ENCODE measurements at places on chromosomes 5 and 9.
A peak's percentile ranks its signal among the peaks of the same experiment; 100 is the strongest.

- H3K4me1 ChIP-seq = peaks cover 11% of the 10 kb centered on the region
- DNase-seq = no peak
- no peak overlapping the region for H3K4me3 ChIP-seq
Observed at GRCh38 chr9:3760031-3760430, 234.2 kb upstream of the RFX3 start.

DNA sequence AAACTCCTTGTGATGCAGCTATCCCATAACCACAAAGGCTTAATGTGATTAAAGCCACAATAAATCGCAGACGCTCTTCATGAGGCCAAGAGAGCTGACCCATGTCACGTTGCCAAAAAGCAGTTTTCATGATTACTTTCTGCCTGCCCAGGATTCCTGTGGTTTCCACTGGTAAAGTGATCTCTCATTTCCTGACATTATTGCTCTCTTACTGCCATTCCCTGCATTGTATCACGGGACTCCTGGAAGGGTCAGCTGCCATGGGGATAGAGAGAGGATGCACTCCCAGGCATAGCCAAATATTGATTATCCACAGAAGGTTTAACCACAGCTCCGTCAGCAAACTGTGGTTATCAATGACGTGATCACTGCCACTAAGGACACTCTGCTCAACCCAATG lies 103.8 kb upstream of the SLC1A3 start:
- no peak for DNase-seq
- H3K4me1 ChIP-seq = no peaks in the 10 kb centered on the region
- peaks cover 7% of the 10 kb centered on the region for H3K27me3 ChIP-seq
- no peak overlapping the region for H3K27ac ChIP-seq
- H3K36me3 ChIP-seq = no peaks in the 10 kb centered on the region

GRCh38 chr5:116504593-116505166 lies 69.9 kb downstream of the SEMA6A start:
- peaks cover 1% of the 10 kb centered on the region for H3K36me3 ChIP-seq
- H3K4me3 ChIP-seq = no peak overlapping the region
- no peak for DNase-seq
- no peaks in the 10 kb centered on the region for H3K27me3 ChIP-seq

- H3K27me3 ChIP-seq = no peaks in the 10 kb centered on the region
- DNase-seq = no peak
- peak overlapping the region; percentile 40 for H3K27ac ChIP-seq
- H3K4me3 ChIP-seq = peak overlapping the region; percentile 83
- H3K36me3 ChIP-seq = peaks cover 27% of the 10 kb centered on the region
Observed at GRCh38 chr9:123927625-123928532, 2.0 kb downstream of the DENND1A start.

DNA sequence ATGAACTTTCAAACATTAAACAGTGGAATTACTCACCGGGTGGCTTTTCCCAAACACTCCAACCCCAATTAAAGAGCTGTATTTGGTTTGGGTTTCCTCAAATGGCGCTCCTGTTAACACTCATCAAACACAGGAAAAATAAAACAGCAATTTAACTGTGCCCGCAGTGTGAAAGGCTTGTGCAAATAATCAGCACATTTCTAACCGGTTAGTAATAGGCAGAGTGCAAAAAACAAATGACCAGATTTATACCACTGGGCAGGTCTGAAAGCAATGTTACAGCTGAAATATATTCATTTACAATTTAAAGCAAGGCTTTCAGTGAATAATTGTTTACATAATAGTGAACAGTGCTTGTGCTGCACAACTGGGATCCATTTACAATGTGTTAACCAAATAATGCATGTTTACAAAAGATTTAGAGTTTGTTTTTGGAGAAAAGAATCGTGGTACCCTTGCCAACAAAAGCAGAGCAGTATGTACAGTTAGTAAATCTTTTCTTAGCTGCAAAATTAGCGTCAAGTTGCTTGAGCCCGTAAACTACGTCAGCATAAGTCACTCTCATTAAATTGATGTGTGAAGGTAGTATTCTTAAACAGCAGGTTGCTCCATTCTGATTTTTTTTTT lies 662.9 kb upstream of the ZNF608 start:
- H3K27me3 ChIP-seq = no peaks in the 10 kb centered on the region
- no peak overlapping the region for H3K4me3 ChIP-seq
- no peak for DNase-seq
- peaks cover 9% of the 10 kb centered on the region for H3K4me1 ChIP-seq
- H3K27ac ChIP-seq = no peak overlapping the region

DNA sequence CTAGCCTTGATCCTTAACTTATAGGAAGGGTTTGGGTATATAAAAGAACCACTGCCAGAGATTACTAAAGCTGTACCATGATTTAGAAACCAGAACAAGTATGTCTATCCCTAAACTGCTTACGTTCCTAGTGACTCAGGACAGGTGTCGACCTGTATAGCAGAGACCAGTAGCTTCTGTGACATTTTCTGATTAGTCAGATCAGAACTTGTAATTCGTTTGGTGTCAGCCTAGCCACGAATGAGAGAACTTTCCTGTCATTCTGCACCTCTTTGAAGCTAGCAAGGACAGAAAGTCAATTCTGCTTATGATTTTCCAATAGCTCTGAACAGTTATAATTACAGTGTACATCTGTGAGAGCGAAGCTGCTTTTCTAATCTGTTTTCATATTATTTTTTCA lies 39.5 kb downstream of the PRKACG start:
- DNase-seq = peak; percentile 33
- H3K27ac ChIP-seq = peak overlapping the region; percentile 13
- H3K27me3 ChIP-seq = no peaks in the 10 kb centered on the region
- peaks cover 27% of the 10 kb centered on the region for H3K4me1 ChIP-seq
- no peak overlapping the region for H3K4me3 ChIP-seq

DNA sequence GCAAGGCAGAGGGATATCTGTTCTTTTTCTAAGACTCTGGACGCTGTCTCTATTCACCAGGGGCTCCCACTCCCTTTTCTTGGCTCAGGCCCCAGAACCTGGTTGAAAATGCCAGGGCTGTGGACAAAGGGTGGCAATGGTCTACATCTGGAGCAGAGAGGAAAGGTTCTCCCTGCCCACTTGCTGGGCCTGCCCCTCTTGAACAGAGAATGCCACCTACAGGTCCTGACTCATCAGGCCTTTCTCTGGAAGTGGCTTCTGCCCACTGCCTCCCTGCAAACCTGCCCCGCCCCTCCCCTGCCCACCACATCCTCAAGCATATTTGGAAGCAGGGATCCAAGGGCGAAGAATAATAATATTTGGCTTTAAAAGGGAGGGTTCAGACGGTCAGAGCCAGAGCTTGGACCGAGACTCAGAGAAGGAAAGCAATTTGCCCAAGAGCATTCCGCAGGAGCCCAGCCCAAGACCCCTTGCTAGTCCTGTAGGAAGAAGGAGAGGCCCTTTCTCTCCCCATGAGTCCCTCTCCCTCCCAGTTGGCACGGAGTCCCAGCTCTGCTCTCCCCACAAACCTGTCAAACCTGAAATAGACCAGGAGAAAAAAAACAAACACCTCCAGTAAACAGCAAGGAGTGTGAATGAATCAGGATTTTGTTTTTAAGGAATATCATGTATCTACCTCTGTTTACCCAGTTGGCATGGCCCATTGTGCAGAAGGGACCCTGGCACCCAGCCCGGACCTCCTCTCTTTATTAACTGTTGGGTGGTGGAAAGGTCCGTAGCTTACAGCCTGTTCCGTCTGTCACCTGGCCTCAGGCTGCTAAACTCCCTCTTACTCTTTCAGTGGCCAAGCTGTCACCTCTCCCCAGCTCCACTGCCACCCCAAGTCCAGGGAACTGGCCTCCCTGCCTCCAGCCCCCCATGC lies 37.7 kb upstream of the STXBP1 start:
- H3K4me1 ChIP-seq = peaks cover 34% of the 10 kb centered on the region
- H3K27ac ChIP-seq = no peak overlapping the region

DNA sequence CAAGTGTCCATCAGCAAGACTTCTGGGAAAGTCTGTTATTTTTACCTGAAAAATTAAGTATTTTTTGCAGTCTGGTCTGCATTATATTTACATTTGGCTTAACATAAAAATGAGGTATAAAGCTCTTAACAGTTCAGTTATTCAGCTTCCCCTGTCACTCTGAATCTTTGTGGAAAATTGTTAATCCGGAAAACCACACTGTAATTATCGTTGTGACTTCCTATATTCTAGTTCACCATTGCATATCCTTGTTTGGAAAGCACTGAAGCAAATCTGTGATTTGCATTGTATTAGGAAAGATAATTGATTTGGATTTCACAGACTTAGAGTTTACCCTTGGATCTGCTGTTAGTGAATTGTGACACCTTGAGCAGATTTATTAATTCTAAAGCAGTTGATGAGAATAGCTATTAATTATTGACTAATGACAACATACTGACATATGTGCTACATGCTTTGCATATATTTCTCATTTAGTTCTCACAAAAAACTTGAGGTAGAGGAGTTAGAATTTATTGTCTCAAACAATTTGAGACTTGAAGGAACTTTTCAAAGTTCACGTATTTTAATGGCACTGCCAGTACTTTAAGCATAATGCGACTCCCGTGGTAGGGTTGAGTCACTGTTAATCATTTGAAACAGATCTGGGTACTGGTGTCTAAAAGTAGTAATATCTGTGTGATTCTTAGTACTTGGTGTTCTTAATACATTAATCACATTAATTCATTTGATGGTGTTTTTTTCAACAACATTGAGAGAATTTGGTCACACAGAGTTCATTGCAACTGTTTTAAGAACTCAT lies 71.8 kb upstream of the LRRC70 start:
- no peak overlapping the region for H3K4me3 ChIP-seq
- peaks cover 24% of the 10 kb centered on the region for H3K36me3 ChIP-seq
- no peak overlapping the region for H3K27ac ChIP-seq
- no peak for DNase-seq

DNA sequence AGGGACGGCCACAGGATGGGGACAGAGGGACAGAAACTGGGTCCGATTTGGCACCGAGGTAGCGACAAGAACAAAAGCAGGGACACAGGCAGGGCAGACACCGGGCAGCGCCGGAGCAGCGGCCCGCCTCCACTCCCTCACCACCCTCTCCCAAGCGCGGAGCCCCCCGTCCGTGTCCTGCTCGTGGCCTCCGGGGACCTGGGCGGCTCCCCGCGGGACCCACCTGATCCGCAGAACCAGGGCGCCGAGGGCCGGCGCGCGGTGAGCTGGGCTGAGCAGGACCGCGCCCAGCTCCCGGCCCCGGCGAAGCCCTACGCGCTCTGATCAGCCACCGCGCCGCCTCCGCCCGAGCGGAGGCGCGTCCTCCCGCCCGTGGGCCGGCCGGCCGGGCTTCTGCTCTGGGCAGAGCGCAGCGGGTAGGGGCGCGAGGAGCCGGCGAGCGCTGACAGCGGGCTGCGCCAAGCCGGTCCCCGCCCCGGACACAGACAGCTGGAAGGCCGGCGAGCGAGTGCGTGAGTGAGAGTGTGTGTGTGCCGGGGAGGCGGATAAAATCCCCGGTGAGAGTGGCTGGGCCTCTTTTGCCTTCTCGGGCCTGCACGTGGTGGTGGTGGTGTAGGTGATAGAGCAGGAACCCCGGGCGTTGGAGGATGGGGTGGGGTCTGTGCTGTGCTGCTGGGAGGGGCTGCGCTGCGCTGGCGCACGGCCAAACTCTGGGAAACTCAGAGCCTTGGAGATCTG lies at the start of gene GGTA1:
GGTA1 (minus strand) TSS at position 418 of the 738 bp plus-strand sequence. CDS start 31,922 bp downstream, outside the sequence.
- H3K36me3 ChIP-seq = no peaks in the 10 kb centered on the region
- H3K4me3 ChIP-seq = peak within 1 kb of the TSS; percentile 72
- peaks cover 72% of the 10 kb centered on the region for H3K27me3 ChIP-seq
- no peak within 1 kb of the TSS for H3K27ac ChIP-seq
- H3K4me1 ChIP-seq = peaks cover 16% of the 10 kb centered on the region
- peak; percentile 23 for DNase-seq

- H3K36me3 ChIP-seq = no peaks in the 10 kb centered on the region
- peaks cover 15% of the 10 kb centered on the region for H3K27me3 ChIP-seq
- H3K27ac ChIP-seq = no peak overlapping the region
- H3K4me1 ChIP-seq = no peaks in the 10 kb centered on the region
- H3K4me3 ChIP-seq = no peak overlapping the region
- DNase-seq = no peak
Observed at GRCh38 chr9:124066783-124067577, 55.4 kb downstream of the LHX2 start.

GRCh38 chr5:166595274-166595951 lies 1696.0 kb upstream of the WWC1 start:
- H3K36me3 ChIP-seq = no peaks in the 10 kb centered on the region
- H3K27ac ChIP-seq = no peak overlapping the region
- no peak for DNase-seq
- no peaks in the 10 kb centered on the region for H3K27me3 ChIP-seq
- H3K4me1 ChIP-seq = no peaks in the 10 kb centered on the region
- H3K4me3 ChIP-seq = no peak overlapping the region

GRCh38 chr5:34897646-34898045 lies 17.7 kb downstream of the RAD1 start:
- peaks cover 3% of the 10 kb centered on the region for H3K36me3 ChIP-seq
- H3K4me3 ChIP-seq = no peak overlapping the region
- no peak for DNase-seq

DNA sequence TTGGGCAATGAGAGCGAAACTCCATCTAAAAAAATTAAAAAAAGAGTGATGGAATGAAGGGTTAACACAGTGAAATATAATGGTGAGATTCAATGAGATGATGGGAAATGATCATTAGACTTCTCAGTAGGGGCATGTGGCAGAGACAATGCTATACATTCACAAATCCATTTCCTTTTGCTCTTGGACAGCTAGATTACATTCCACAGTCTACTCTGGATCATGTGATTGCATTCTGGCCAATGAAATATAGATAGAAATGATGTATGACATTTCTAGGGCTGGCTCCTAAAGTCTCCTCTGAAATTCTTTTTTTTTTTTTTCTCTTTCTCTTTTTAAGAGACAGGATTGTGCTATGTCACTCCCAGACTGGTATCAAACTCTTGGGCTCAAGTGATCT lies 3.8 kb upstream of the GALT start:
- peaks cover 6% of the 10 kb centered on the region for H3K36me3 ChIP-seq
- no peaks in the 10 kb centered on the region for H3K27me3 ChIP-seq
- no peak overlapping the region for H3K27ac ChIP-seq
- H3K4me3 ChIP-seq = no peak overlapping the region

GRCh38 chr5:33282157-33282556 lies 158.6 kb upstream of the TARS1 start:
- no peak overlapping the region for H3K4me3 ChIP-seq
- DNase-seq = no peak
- H3K27ac ChIP-seq = no peak overlapping the region
- H3K4me1 ChIP-seq = no peaks in the 10 kb centered on the region
- no peaks in the 10 kb centered on the region for H3K27me3 ChIP-seq

DNA sequence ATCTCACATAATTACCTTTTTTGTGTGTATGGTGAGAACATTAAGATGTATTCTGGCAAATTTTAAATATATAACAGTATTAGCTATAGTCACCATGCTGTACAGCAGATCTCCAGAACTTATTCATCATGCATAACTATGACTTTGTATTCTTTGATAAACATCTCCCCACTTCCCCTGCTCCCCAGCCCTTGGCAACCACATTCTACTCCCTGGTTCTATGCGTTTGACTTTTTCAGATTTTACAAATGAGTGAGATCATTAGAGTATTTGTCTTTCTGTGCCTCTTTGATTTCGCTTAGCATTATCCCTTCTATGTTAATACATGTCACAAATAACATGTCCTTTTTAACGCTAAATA lies 49.4 kb downstream of the SMC2 start:
- no peaks in the 10 kb centered on the region for H3K4me1 ChIP-seq
- H3K27ac ChIP-seq = no peak overlapping the region
- DNase-seq = no peak
- H3K27me3 ChIP-seq = no peaks in the 10 kb centered on the region
- no peak overlapping the region for H3K4me3 ChIP-seq
- peaks cover 26% of the 10 kb centered on the region for H3K36me3 ChIP-seq
